ENCODE measurements at places on chromosomes 12 and 14. TPM values are rescaled to one million over a fixed set of nuclear protein-coding genes. Genes with fewer than 3 reads are reported as not detected.

GRCh38 chr12:46459111-46459510 is 86.5 kb upstream of the SLC38A2 start:
- no peak for DNase-seq

DNA sequence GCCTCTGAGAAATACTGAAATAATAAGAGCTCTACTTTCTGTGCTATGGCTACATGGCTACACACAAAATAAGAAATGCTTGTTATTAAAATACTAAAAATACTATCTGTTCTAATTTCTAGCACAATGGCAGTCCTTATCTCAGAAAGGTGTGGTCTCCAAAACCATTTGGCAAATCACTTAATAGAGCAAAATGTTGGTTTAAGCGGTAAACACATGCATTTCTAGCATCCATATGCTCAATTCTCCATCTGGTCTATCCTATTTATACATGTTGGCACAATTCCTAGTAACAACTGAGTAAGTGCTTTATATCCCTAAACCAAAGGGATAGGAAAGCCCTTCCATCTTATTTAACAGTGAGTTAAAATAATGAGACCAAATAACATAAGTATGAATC is 107.0 kb downstream of the PAPLN start:
- no peak for DNase-seq

GRCh38 chr14:25042362-25043299 is 7.3 kb downstream of the STXBP6 start:
- DNase-seq: no peak

GRCh38 chr14:51023964-51024363 is 70.9 kb downstream of the TRIM9 start:
- DNase-seq: no peak

DNA sequence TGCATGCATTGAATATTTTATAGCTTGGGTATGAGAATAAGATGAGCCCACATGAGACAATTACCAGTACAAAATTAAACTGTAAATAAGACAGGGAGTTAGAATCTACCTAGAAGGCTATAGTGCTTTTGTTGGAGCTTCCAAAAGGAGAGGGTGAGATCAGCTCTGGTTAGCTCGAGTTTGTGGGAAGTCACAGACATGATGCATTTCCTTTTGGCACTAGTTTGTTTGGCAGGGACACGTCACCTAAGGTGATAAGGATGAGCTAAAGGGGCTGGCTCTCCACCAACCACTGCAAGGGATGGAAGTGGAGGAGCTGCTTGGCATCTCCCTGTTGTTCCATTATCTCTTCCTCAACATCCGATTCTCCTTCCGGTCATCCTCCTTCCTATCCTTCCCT is 48.5 kb upstream of the CPM start:
- no peak for DNase-seq

DNA sequence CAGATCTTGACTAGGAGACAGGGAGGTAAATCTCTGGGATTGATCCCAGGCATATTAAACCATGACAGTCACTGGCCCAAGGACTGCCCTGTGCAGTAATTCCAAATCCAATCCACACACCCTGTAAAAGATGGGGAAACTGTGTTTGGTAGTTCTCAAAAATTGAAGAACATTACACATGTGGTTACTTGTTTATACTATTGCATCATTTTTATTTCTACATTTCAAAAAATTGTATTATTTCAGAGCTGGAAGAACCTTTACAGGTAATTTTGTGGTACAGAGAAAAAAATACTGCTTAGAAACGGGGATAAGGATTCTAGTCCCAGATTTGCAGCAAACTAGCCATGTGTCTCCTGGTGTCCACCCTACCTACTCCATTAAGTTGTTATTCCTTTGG is 400.5 kb downstream of the LRIG3 start:
- no peak for DNase-seq

DNA sequence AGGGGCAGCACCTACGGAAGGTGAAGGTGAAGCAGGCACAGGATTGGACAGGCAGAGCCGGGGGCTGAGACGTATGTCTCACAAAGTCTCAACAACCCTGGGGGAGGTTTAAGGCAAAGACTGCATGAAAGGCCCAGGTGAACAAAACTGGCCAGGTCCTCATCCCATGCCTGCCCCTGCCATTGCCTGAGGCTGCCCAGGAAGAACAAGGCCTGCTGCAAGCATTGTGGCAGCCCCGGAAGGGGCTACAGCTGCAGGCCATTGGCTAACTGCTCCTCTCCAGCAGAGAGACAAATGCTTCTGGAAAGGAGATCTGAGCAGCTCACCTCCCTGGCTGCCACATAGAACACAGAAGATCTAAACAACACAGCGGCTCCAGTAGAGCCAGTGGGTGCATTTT is 20.4 kb upstream of the TMEM179 start:
- no peak for DNase-seq

DNA sequence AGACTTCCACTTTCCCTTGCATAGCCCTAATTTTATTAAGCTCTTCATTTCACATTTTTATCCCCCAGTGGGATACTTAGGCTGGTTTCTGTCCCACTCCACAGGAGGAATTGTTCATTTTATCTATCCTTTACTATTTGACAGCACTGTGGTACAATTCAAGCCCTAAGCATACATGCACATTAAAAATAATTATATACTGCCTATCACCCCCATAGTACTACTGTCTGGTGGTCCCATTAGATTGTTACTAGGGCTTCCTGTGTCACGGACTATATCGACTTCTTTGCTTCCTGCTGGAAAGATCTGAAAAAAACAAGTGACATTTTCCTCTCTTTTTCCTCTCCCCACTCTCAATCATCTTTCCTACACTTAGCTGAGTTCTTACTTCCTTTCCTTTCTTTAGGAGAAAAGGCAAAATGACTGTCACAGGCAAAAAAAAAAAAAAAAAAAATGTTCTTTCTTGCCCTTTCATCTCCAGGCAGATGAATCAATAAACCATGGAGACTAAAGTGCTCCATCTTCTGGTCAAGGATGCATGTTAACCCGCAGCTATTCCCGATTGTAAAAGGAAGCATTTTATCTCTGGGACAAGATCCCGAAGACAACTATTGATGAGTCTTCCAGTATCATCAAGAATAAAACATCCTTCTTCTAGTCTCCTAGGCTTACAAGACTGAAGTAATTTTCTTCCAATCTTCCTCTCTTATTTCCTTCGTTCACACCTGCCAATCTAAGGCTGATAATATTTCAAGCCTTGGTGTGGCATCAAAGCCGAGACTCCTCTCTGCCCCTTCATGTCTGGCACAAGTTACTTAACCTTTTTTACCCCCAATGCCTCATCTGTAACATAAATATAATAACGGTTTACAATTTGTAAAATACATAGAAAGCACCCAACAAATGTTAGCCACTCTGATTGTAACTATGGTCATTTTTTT is 94.4 kb upstream of the PLEKHG7 start:
- no peak for DNase-seq

The KRT1 gene
- total RNA-seq: 0.15 TPM

The RTRAF gene
- total RNA-seq: 225 TPM

The METAP2 gene
- 61.6 TPM for total RNA-seq

The PTCSC3 gene
- total RNA-seq: not detected

The RGS6 gene
- 26.0 TPM for total RNA-seq

The KIAA0586 gene
- total RNA-seq: 12.0 TPM

All from left ventricle myocardium superior (tissue), 1 donor.